ENCODE measurements at places on chromosomes 4 and X.

GRCh38 chr4:17197070-17197469 lies 298.6 kb upstream of the LDB2 start:
- H3K4me3 ChIP-seq = no peak overlapping the region
- H3K4me1 ChIP-seq = no peaks in the 10 kb centered on the region
- peaks cover 2% of the 10 kb centered on the region for H3K27me3 ChIP-seq
- DNase-seq = no peak
- H3K27ac ChIP-seq = no peak overlapping the region

- no peak for DNase-seq
- H3K36me3 ChIP-seq = no peaks in the 10 kb centered on the region
- no peak overlapping the region for H3K4me3 ChIP-seq
- H3K27me3 ChIP-seq = peaks cover 2% of the 10 kb centered on the region
- H3K27ac ChIP-seq = no peak overlapping the region
- H3K4me1 ChIP-seq = no peaks in the 10 kb centered on the region
These were observed 129.6 kb downstream of the IL1RAPL2 start for GRCh38 chrX:104695593-104695992.

- H3K4me3 ChIP-seq = no peak overlapping the region
- peaks cover 6% of the 10 kb centered on the region for H3K27me3 ChIP-seq
- no peak overlapping the region for H3K27ac ChIP-seq
- no peaks in the 10 kb centered on the region for H3K36me3 ChIP-seq
- DNase-seq = no peak
These were observed 62.9 kb upstream of the TXK start for GRCh38 chr4:48196758-48197504.

- no peak for DNase-seq
- H3K27me3 ChIP-seq = no peaks in the 10 kb centered on the region
- H3K4me3 ChIP-seq = no peak overlapping the region
These were observed 4.3 kb downstream of the CHIC2 start for GRCh38 chr4:54060116-54060515.

GRCh38 chr4:19694812-19695211 lies 556.9 kb upstream of the SLIT2 start:
- no peak overlapping the region for H3K4me3 ChIP-seq
- H3K27me3 ChIP-seq = no peaks in the 10 kb centered on the region
- H3K4me1 ChIP-seq = no peaks in the 10 kb centered on the region
- H3K27ac ChIP-seq = no peak overlapping the region

DNA sequence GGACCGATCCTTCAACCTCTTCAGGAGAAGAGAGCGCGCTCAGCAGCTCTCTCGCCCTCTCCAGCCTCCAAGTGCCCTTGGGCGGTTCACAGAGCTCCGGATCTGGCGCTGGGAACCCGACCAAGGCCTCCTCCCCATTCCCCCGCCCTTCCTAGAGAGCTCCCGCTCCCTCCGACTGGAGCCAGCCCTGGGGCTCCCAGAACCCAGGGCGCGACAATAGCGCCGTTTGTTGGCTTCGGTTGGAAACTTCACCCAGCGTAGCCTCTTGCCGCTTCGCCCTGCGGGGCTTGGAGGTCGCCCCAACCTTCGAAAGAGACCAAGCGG lies 3.1 kb upstream of the SOX3 start:
- no peak overlapping the region for H3K4me3 ChIP-seq
- H3K4me1 ChIP-seq = no peaks in the 10 kb centered on the region
- H3K27me3 ChIP-seq = peaks cover 39% of the 10 kb centered on the region
- H3K27ac ChIP-seq = no peak overlapping the region
- H3K36me3 ChIP-seq = no peaks in the 10 kb centered on the region
- no peak for DNase-seq

DNA sequence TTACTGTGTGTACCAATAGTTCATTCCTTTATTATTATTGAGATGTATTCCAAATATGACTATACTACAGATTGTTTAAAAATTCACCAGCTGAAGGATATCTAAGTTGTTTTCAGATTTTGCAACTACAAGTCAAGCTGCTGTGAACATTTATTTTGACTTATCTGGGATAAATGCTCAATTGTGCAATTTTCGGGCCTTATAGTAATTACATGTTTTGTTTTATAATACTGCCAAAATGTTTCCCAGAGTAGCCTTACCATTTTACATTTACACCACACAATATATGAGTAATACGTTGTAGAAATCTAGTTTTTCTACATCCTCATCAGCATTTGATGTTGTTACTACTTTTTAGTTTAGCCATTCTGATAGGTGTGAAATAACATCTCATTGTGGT lies 179.6 kb downstream of the ANTXR2 start:
- H3K36me3 ChIP-seq = no peaks in the 10 kb centered on the region
- DNase-seq = no peak
- no peaks in the 10 kb centered on the region for H3K4me1 ChIP-seq
- no peak overlapping the region for H3K4me3 ChIP-seq

- H3K4me1 ChIP-seq = no peaks in the 10 kb centered on the region
- H3K4me3 ChIP-seq = no peak overlapping the region
- H3K27me3 ChIP-seq = peaks cover 2% of the 10 kb centered on the region
- no peak for DNase-seq
- no peaks in the 10 kb centered on the region for H3K36me3 ChIP-seq
- no peak overlapping the region for H3K27ac ChIP-seq
These were observed 29.2 kb downstream of the TBC1D9 start for GRCh38 chr4:140726776-140727500.

GRCh38 chr4:94472056-94472826 lies 20.5 kb downstream of the PDLIM5 start:
- no peak for DNase-seq
- no peaks in the 10 kb centered on the region for H3K27me3 ChIP-seq
- no peaks in the 10 kb centered on the region for H3K36me3 ChIP-seq
- H3K27ac ChIP-seq = no peak overlapping the region
- no peaks in the 10 kb centered on the region for H3K4me1 ChIP-seq

DNA sequence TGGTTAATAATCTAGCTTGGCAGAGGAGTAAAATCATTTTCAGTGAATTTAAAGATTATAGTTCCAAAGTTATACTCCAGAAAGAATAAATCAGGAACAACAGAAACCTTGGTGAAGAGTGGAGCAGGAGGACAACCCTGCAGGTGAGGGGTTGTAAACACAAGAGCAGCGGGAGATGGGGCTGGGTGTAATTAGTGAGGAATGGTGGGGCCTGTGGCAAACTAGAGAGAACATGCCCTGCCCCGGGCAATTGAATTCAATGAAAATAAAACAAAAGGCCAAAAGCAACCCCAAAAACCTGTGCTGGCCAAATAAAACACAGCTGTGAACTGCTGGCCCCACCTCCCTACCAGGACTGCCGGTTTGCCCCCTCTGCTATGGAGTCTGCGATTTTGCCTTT lies 325.2 kb downstream of the NR3C2 start:
- no peaks in the 10 kb centered on the region for H3K36me3 ChIP-seq
- DNase-seq = no peak
- H3K27me3 ChIP-seq = no peaks in the 10 kb centered on the region
- H3K4me3 ChIP-seq = no peak overlapping the region
- peaks cover 6% of the 10 kb centered on the region for H3K4me1 ChIP-seq
- H3K27ac ChIP-seq = no peak overlapping the region

DNA sequence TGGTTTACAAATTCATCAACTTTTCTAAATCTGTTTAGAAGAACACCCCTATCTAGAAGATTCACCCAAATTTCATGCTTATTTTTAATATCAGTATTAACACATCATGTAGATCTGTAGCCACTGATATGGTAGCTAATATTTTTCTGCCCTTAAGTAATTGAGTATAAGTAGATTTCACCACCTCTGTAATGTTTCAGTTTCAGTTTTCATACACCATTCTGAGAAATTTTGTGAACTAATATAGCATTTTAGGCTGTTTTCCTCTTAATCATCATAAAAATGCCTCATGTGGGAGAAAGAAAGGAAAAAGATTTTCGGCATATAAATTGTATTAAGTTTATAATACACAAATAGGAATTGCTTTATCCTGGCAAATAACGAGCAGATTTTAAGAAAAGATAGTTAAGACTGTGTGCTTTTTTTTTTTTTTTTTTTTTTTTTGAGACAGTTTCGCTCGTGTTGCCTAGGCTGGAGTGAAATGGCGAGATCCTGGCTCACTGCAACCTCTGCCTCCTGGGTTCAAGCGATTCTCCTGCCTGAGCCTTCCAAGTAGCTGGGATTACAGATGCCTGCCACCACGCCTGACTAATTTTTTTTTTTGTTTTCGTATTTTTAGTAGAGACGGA lies 21.4 kb upstream of the RBPJ start:
- no peak overlapping the region for H3K4me3 ChIP-seq
- no peaks in the 10 kb centered on the region for H3K27me3 ChIP-seq
- H3K36me3 ChIP-seq = peaks cover 2% of the 10 kb centered on the region
- peaks cover 26% of the 10 kb centered on the region for H3K4me1 ChIP-seq

DNA sequence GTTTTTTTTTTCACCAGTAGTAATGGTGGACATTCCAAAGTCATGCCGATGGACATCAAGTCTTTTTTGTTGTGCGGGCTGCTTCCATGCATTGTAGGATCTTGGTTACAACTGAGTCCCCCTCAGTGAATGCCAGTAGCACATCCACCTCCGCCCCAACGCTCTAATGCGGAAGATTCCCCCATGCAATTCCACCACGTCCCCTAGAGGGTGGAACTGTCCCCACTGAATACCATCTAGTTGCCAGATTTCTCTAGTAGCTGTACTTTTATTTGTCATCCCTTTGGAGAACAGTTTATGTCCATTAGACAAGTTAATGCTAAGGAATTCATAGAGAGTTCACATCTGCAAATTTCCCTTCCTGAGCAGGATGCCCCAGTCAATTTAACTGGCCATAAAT lies 6.7 kb downstream of the SHISA3 start:
- no peak for DNase-seq
- peaks cover 27% of the 10 kb centered on the region for H3K27me3 ChIP-seq

- no peaks in the 10 kb centered on the region for H3K4me1 ChIP-seq
- H3K36me3 ChIP-seq = no peaks in the 10 kb centered on the region
- H3K27ac ChIP-seq = no peak overlapping the region
- DNase-seq = no peak
These were observed 33.0 kb downstream of the GALNTL6 start for GRCh38 chr4:171846232-171846631.

DNA sequence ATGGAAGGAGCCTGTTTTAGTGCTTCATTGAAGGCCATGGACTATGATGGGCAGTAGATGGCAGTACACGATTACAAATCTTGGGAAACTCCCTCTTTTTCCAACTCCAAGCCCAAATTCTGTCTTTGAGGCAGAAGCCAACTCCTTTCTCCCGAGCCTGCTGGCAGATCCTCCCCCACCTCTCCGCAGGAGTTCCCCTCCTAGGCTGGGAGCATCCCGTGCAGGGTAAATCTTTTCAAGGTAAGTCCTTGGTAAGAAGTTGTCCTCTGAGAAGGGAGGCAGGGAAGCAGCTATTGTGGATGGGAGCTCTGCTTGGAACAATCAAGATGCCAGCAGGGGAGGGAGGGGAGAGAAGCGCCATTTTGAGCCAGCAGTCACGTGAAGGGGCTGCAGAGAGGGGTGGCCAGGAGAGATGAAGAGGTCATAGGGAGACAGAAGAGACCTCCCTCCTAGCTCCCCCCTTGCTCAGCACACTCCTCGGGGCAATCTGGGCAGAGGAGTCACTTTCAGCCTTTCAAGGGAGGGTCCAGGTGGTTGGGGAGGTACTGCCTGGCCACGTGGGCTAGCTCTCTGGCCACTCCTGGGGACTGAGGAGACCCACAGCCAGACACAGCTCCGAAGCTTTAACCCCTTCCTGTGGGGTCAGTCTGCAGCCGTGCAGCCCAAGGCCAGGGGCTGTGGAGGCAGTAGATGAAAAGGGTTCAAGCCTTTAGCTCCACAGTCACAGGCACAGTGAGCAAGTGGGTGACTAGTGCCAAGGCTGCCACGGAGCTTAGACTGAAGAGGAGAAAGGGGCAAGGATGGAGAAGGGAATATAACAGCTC lies 9.6 kb downstream of the CC2D2A start:
- H3K36me3 ChIP-seq = no peaks in the 10 kb centered on the region
- no peak overlapping the region for H3K4me3 ChIP-seq
- no peak overlapping the region for H3K27ac ChIP-seq
- no peaks in the 10 kb centered on the region for H3K27me3 ChIP-seq

DNA sequence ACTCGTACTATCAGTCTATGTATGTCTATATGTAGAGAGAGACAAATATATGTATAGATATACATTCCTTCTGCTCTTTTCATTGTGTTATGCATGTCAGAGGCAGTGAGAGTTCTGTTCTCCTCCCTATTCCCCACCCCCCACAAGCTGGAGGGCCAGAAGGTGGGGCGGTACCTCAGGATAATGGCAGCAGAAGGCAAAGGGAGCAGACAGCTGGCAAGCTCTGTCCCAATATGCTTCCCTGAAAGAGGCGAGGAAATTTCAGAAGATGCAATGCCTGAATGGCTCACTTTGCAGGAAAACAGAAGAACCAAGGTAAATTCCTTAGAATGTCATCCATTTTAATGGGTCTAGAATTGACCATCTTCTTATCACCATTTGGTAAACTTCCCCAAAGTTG lies 114.4 kb downstream of the NAA11 start:
- no peak overlapping the region for H3K4me3 ChIP-seq
- H3K27me3 ChIP-seq = no peaks in the 10 kb centered on the region
- no peaks in the 10 kb centered on the region for H3K4me1 ChIP-seq
- no peaks in the 10 kb centered on the region for H3K36me3 ChIP-seq

DNA sequence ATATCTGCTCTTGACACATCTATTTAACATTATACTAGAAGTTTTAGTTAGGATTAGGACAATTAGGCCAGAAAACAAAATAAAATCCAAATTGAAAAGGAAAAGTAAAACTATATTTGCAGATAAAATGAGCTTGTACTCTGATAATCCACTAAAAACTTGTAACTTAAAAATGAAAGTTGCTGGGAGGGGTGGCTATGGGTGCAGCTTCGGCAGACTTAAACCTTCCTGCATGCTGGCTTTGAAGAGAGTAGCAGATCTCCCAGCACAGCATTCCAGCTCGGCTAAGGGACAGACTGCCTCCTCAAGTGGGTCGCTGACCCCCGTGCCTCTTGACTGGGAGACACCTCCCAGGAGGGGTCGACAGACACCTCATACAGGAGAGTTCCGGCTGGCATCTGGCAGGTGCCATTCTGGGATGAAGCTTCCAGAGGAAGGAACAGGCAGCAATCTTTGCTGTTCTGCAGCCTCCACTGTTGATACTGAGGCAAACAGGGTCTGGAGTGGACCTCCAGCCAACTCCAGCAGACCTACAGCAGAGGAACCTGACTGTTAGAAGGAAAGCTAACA lies 2379.9 kb downstream of the ARAP2 start:
- no peaks in the 10 kb centered on the region for H3K27me3 ChIP-seq
- no peak overlapping the region for H3K4me3 ChIP-seq
- no peak for DNase-seq
- H3K27ac ChIP-seq = no peak overlapping the region
- no peaks in the 10 kb centered on the region for H3K36me3 ChIP-seq
- H3K4me1 ChIP-seq = no peaks in the 10 kb centered on the region

DNA sequence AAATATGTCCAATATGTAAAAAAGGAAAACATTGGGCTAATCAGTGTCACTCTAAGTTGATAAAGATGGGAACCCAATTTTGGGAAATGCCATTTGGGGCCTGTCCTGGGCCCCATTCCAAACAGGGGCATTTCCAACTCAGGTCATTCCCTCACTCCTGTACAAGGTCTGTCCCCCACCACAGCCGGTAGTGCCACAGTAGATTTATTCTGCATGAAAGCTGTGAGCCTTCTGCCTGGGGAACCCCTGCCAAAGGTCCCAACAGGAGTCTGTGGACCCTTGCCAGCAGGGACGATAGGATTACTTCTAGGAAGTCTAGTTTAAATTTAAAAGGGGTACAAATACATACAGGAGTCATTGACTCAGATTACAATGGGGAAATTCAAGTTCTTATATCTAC lies 317.6 kb upstream of the GNPDA2 start:
- no peaks in the 10 kb centered on the region for H3K27me3 ChIP-seq
- no peaks in the 10 kb centered on the region for H3K36me3 ChIP-seq

- H3K27ac ChIP-seq = no peak overlapping the region
- no peaks in the 10 kb centered on the region for H3K27me3 ChIP-seq
- no peak overlapping the region for H3K4me3 ChIP-seq
- H3K4me1 ChIP-seq = no peaks in the 10 kb centered on the region
- H3K36me3 ChIP-seq = no peaks in the 10 kb centered on the region
These were observed 831.2 kb downstream of the CCSER1 start for GRCh38 chr4:90958256-90958895.

All from activated T-helper 1 cell treated with anti-CD3 and anti-CD28 coated beads, Interleukin-12 subunit alpha, Interleukin-12 subunit beta, Interleukin-2, Interleukin-4 antibody, amounts not matched to agents 30 ng/mL and 10 ng/mL and 1 ng/mL, durations not matched to agents 14 hours and 24 hours and 36 hours (primary cell).